ENCODE measurements at places on chromosomes 2 and 18.

- DNase-seq, result no peak
Measured at GRCh38 chr2:119174993-119175347, 16.4 kb upstream of the C1QL2 start.

GRCh38 chr18:12765126-12765525 is 62.3 kb downstream of the PSMG2 start:
- no peak for DNase-seq

GRCh38 chr2:180609626-180610340 is 370.6 kb upstream of the UBE2E3 start:
- DNase-seq, result no peak

DNA sequence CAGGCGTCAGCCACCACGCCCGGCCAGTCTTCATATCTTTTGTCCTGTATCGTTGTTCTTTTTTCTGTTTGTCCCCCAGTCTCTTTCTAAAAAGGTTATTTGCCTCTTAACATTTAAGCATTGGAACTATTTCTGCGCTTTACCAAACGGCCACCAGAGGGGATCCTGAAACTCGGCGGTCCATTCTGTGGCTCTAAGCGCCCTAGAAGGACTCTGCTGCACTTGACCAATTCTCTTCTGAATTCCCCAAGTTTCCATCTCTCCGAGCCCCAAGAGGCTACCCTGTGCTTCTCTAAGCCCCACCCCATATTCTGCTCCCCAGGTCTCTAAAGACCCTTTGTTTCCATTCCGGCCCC is 33.1 kb upstream of the REG3G start:
- DNase-seq, result no peak

- DNase-seq, result no peak
Measured at GRCh38 chr2:172655091-172655837, 80.4 kb upstream of the RAPGEF4 start.

GRCh38 chr2:38815936-38816335 is 37.9 kb downstream of the GEMIN6 start:
- DNase-seq, result no peak

DNA sequence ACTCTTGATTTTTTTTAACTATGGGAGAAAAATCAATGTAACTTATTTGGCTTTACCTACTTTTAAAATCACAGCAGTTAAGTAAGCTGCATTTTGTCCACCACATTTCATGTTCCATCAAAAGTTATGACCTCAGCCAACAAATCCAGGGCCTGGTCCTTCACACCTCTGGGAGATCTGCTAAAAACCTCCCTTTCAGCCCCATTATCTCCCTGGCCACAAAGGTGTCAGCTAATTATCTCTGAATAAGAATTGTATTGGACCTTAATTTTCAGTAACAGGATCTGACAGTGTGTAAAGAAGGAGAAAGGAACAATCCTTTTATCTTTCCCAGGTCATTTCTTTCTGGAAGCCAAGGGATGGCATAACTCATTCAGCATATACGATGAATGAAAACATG is 359.3 kb downstream of the TMEM182 start:
- no peak for DNase-seq

DNA sequence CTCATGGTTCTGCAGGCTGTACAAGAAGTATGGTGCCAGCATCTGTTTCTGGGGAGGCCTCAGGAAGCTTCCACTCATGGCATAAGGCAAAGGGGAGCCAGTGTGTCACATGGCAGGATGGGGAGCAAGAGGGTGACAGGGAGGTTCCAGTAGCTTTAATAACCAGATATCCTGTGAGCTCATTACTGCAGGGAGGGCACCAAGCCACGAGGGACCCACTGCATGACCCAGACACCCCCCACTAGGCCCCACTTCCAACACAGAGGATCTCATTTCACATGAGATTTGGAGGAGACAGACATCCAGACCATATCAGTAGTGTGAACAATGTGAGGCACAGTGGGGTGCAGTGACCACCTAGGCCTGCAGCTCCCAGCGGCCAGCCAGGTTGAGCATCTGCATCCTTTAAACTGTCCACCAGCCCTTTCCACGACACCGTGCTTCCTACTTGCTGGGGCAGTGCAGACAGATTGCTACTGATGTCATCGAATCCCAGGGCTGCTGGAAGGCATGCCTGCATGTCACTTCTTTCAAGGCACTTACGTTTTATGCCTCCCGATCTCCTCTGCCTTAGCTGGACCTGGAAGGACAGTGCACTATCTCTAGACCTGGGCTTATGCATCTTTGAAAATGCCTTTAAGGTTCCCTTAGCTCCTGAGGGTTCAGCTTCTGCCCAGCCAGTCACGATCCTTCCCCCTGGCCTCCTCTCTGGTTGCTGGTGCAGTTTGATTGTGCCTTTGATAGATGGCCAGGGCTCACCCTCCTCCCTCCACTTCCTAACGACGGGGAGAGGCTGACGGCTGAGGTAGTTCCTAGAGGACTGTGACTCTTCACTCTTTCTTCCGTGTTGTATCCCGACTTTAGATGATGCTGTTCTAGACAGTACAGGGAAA is 174.3 kb downstream of the FAM210A start:
- no peak for DNase-seq

DNA sequence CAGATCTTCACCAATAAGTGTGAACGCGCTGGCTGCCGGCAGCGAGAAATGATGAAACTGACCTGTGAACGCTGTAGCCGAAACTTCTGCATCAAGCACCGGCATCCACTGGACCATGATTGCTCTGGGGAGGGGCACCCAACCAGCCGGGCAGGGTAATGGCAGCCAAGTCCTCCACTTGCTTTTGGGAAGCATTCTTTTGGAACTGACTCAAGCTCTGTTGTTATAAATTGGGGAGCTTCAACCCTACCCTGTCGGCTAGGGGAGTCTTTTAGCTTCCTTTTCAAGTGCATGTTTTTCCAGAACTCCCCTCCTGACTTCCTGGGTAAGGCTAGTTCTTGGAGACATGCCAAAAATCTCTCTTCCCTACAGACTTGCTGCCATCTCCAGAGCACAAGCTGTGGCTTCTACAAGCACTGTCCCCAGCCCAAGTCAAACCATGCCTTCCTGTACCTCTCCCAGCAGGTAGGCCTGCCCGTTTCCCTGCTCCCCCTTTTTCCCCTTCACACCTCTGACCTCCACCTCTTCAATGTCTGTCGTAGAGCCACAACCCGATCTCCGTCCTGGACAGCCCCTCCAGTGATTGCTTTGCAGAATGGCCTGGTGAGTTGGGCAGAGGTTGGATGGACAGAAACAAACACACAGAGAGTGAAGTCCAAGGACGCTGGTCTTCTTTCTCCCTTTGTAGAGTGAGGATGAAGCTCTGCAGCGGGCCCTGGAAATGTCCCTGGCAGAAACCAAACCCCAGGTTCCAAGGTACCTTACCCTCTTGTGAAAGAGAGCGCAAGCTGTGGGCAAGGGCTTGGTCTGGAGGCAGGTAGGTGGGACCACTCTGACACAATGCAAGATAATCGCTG is 1.5 kb downstream of the ZFAND2B start:
- no peak for DNase-seq

DNA sequence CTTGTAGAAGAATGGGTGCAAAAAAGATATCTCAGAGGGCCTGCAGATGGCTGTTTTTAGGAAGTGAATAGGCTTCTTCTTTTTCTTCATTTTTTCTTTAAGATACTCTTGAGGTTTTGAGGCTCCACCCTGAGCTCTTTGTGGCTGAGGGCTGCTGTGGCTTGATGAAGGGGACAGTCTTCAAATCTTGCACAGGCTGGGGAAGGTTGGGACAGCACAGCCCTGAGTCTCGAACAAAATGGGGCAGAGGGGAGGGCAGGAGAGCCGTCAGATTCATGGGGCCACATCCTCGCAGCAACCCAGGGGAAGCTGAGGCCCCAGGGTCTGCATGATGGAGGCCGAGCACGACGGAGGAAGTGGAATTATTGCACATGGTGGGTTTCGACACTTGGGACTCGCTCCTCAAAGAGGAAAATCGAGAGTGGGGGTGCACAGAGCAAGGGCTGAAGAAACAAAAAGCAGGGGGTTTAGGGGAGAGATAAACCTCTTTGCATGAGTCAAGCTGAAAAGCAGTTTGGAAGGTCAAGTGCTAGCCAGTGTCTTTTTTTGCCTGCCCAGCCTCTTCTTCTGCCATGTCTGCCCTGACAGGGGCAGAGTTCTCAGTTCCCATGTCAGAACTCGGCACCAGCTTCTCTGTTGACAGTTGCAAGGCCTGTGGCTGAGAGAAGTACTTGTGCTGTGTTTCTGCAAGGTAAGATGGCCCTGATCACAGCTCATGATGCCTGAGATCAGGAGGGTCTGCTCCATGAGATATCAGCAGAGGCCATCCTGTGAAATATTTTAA is 19.5 kb downstream of the INPP4A start:
- DNase-seq, result no peak

DNA sequence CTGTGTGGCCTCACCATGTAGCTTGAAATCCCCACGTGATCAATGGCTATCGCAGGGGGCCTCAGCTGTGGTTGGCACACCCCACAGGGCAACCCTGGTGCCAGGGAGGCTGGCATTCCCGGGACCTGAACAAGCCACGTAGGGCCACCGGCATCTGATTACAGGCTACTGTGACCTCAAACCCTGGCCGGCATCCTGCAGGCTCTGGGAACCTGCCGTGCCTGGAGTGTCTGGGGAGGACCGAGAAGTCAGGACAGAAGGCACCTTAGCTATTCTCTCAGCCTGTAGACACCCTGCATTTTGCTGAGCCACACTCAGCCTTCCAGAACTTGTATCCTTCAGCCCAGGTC is 213.0 kb downstream of the GLI2 start:
- no peak for DNase-seq

DNA sequence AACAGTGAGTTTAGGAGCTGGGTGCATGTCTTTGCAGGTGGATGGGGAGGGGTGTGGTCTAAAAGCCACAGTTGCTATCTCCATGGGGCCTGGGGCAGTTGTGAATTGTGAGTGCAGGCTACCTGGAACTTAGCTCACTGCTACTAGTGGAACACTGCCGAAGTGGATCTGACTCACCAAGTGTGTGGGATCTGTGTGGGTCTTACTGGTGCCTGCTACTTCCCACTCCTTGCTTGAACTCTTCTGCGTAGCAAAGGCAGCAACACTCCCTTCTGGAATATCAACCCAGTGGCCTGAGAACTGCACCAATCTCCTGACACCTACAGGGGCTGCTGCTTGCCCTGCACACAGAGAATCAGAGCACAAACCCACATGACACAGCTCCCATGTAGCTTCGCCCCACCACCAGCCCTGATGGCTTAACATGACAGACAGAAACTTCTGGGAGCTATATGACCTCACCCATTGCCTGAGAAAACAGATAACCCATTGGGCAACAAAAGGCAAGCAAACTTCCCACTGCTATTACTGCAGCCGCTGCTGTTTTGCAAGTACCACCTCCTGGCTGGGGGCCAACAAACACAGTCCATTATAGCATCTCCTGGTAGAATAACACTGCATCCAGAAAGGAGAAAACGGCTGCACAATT is 455.1 kb upstream of the DDX18 start:
- DNase-seq, result no peak

- DNase-seq, result no peak
Measured at GRCh38 chr2:203732092-203732952, 25.9 kb downstream of the CD28 start.

DNA sequence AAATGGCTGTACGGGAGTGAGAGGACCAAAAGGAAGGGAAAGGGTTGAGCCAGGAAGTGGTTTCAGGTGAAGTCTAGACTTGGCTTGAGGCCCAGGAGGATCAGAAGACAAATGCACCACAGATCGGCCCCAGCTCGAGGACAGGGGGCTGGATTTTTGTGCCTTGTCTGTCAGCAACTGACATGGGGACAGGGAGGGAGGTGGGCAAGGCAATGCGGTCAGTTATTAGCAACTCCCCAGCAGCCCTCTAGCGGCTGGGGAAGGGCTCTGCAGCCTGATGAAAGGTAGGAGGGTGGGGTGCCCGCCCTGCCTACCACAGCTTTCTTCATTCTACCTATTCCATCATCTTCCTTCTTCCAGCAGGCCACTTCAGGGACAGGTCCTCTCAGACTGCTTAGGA is 50.0 kb downstream of the CPO start:
- DNase-seq, result no peak

- no peak for DNase-seq
Measured at GRCh38 chr18:43382641-43383403, 105.5 kb upstream of the SYT4 start.

- no peak for DNase-seq
Measured at GRCh38 chr18:79965119-79965902, 868 bp downstream of the HSBP1L1 start.

GRCh38 chr2:238404406-238405216 is 22.1 kb upstream of the ASB1 start:
- DNase-seq, result no peak

DNA sequence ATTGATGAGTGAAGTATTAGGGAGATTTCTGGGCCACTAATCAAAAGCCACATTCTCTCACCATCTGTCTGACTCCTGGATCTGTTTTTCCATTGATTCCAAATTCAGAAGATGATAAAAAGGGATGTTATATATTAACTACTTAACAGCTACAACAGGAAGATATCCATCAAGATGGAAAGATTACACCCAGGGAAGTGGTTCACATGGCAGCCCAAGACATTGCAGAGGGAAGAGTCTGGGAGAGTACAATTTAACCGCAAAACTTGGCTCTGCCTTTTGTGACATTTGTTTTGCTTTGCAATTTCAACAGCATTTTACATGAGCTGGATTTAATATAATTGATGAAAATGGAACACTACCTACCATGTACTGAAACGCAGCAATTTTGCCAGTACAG is 22.5 kb upstream of the TCF4 start:
- no peak for DNase-seq

DNA sequence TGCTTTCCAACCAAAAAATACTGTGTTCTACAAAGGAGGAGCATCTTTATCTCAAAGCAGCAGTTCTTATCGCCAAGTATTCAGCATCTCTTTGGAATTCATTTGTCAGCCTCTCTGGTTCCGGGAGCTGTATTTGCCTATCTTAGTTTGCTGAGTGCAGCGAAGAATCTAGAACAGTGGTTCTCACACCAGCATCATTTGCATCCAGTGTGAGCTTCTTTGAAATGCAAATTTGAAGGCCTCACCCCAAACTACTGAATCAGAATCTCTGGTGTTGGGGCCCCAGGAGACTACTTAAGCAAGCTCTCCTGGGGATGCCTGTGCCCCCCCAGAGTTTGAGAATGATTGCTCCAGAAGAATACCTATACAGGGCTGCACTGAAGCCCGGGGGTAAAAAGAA is 1.5 kb upstream of the PTPN2 start:
- no peak for DNase-seq

- no peak for DNase-seq
Measured at GRCh38 chr2:201678401-201678800, 20.0 kb downstream of the MPP4 start.

- no peak for DNase-seq
Measured at GRCh38 chr2:48207201-48207641, 300.9 kb upstream of the FBXO11 start.

DNA sequence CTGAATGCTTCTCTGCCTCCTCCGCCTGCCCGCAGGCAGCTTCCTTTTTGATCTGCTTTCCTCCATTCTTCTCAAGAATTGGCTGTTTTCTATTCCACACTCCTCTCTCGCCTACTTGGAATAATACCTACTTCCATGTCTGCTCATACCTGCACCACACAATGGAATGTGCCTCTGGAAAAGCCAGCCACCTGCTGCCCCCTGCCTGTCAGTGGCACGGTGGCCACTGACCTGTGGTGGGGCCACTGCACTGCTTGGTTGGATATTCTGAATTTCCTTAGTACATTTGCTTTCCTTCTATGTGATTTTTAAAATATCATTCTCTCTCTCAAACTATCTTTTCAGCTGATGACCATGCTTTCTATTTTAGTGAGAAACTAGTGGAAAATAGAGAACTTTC is 406.9 kb downstream of the DCDC2C start:
- no peak for DNase-seq

GRCh38 chr2:174071321-174071720 is 106.1 kb upstream of the SP3 start:
- no peak for DNase-seq

GRCh38 chr2:62176801-62177200 is 19.1 kb upstream of the B3GNT2 start:
- no peak for DNase-seq

Measured in activated CD4-positive, alpha-beta T cell treated with anti-CD3 and anti-CD28 coated beads for 24 hours (primary cell).